ENCODE measurements at places on chromosomes 3 and 15.
A peak's percentile ranks its signal among the peaks of the same experiment; 100 is the strongest.

DNA sequence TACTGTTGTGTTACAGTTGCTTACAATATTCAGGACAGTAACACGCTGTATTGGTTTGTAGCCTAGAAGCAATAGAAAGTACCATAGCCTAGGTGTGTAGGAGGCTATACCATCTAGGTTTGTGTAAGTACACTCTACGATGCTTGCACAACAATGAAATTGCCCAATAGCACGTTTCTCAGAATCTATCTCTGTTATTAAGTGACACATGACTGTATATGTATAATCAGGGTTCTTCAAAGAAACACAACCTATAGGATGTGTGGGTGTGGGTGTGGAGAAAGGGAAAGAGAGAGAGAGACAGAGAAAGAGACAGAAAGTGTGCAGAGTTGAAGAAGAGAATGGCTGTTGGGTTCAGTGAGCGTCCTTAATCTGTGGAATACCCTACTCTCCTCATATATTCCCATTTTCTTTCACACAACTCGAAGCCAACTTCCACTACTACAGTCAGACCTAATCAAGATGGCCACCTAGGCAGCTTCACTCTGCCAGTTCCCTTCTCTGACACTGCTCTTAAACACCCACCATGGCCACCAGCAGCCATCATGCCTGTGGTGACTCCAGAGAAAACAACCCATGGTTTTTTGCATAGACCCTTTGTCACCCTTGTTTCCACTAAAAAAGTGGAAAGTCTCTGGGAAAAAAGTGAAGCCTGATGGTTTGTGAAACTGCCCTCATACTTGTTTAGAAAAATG is 5.8 kb upstream of the PPP4R2 start:
- no peak for DNase-seq

DNA sequence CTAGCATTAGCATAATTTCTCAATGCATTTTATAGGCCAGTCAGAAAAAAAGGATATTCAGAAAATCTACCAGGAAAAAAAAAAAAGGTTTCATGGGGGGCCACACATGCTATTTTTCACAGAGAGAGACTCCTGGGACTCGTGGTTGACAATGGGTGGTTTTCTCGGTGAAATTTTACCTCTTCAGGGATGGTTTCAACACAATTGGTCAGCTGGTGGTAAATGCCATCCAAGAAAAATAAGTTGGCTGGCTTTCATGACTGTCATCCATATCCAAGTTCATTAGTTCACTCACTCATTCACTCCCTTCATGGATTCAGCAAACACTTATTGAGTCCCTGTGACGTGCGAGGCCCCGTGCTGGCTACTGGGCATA is 217.3 kb downstream of the SHQ1 start:
- DNase-seq: no peak

GRCh38 chr3:40624189-40624769 is 99.5 kb downstream of the ZNF621 start:
- no peak for DNase-seq

GRCh38 chr15:74250266-74250665 is 14.1 kb downstream of the CCDC33 start:
- no peak for DNase-seq

- peak; percentile 66 for DNase-seq
These were observed 85.5 kb downstream of the VPS13C start for GRCh38 chr15:61974759-61975158.
